Activated T-helper 2 cell treated with anti-CD3 and anti-CD28 coated beads, Interferon-gamma antibody, Interleukin-2, Interleukin-4, amounts not matched to agents 10 μg/mL and 5 μg/mL and 100 μg/mL, durations not matched to agents 14 hours and 24 hours and 36 hours (primary cell): ENCODE measurements at places on chromosomes 2 and 18.

- no peaks in the 10 kb centered on the region for H3K4me1 ChIP-seq
- DNase-seq = no peak
- no peaks in the 10 kb centered on the region for H3K36me3 ChIP-seq
- H3K27me3 ChIP-seq = no peaks in the 10 kb centered on the region
- no peak overlapping the region for H3K4me3 ChIP-seq
Observed at GRCh38 chr18:55910296-55910695, 322.3 kb upstream of the TCF4 start.

GRCh38 chr18:22709288-22710060 lies 223.7 kb upstream of the RBBP8 start:
- no peaks in the 10 kb centered on the region for H3K36me3 ChIP-seq
- H3K27ac ChIP-seq = no peak overlapping the region
- H3K27me3 ChIP-seq = peaks cover 2% of the 10 kb centered on the region
- DNase-seq = no peak

DNA sequence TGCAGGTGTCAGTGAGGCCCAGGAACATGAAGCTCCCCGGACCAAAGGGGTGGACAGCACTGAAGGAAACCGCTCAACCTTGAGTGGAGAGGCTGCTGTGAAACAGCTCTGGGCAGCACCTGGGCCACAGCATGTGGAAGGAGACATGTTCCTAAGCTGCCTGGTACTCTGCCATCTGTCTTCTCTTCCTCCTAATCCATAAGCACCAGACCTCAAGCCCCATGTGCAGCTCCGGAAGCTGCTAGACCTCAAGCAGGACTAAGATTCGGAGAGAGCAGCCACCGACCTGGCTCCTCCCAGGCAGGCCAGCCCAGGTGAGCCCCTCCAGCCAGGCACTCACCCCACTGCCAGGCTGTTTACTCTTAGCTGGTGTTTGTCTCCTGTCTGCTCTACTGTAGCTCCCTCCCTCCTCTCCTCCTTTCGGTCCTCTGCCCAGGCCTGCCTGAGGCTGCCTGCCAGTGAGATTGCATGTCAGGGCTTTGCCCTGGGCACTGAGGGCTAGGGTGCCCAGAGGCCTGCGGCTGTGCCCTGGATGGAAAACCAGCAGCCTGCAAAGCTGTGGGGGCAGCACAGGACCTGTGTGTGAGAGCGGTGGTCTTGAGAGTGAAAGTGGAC lies 53.7 kb downstream of the BCL11A start:
- H3K27me3 ChIP-seq = peaks cover under 1% of the 10 kb centered on the region
- H3K4me1 ChIP-seq = no peaks in the 10 kb centered on the region
- DNase-seq = no peak

- DNase-seq = no peak
- no peak overlapping the region for H3K4me3 ChIP-seq
- H3K27ac ChIP-seq = no peak overlapping the region
- no peaks in the 10 kb centered on the region for H3K36me3 ChIP-seq
Observed at GRCh38 chr2:217370391-217370790, 510.5 kb upstream of the TNP1 start.

GRCh38 chr2:109497463-109497862 lies 116.3 kb downstream of the SEPTIN10 start:
- H3K36me3 ChIP-seq = no peaks in the 10 kb centered on the region
- H3K4me3 ChIP-seq = no peak overlapping the region

GRCh38 chr18:11789716-11790510 lies 61.3 kb upstream of the CHMP1B start:
- no peak overlapping the region for H3K27ac ChIP-seq
- no peak for DNase-seq
- no peak overlapping the region for H3K4me3 ChIP-seq
- H3K36me3 ChIP-seq = no peaks in the 10 kb centered on the region
- H3K4me1 ChIP-seq = no peaks in the 10 kb centered on the region

- no peak for DNase-seq
- no peak overlapping the region for H3K27ac ChIP-seq
- no peak overlapping the region for H3K4me3 ChIP-seq
- H3K27me3 ChIP-seq = peaks cover 2% of the 10 kb centered on the region
Observed at GRCh38 chr2:216388046-216388884, 16.0 kb upstream of the MARCHF4 start.

DNA sequence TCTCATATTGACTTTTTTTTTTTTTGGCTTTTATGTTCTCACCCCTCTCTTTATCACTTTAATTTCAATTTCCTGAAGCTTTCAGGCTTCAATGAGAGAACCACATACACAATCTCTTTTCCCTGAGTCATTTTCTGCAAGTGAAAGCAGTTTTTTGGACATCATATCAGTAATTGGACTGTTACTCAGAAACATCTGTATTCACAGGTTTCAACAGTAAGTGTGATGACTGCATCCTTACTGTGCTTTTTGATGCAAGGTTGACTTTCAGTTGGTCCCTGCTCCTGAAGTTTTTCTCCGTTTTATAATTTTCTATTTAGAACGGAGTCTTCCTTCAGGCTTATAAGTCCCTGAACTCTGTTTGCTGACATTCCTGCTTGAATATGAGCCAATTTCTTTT lies 70.5 kb upstream of the CCBE1 start:
- H3K27ac ChIP-seq = no peak overlapping the region
- H3K36me3 ChIP-seq = no peaks in the 10 kb centered on the region
- H3K4me1 ChIP-seq = no peaks in the 10 kb centered on the region
- no peaks in the 10 kb centered on the region for H3K27me3 ChIP-seq

GRCh38 chr2:238975408-238975807 lies 127.5 kb downstream of the TWIST2 start:
- H3K27me3 ChIP-seq = peaks cover 8% of the 10 kb centered on the region
- no peaks in the 10 kb centered on the region for H3K4me1 ChIP-seq
- no peaks in the 10 kb centered on the region for H3K36me3 ChIP-seq

DNA sequence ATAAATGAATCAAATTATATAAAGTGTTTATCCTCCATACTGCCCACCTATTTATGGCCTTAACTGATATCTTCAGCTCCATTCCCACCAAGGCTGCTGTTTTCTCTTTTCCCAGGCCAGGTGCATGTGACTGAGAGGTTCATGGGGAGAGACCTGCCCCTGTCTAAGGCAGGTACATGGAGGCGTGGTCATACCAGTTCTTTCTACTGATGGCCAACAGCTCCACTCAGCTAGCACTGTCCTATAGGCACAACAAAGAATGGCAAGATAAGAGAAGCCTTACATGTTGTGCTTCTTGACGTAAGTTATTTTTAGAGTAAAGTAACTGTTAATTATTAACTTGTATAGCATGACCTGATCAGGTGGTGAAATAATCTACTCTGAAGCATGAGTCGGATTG lies 16.8 kb downstream of the AKAIN1 start:
- no peaks in the 10 kb centered on the region for H3K4me1 ChIP-seq
- H3K27ac ChIP-seq = no peak overlapping the region
- no peaks in the 10 kb centered on the region for H3K27me3 ChIP-seq
- no peak overlapping the region for H3K4me3 ChIP-seq
- H3K36me3 ChIP-seq = no peaks in the 10 kb centered on the region
- DNase-seq = no peak

- H3K27me3 ChIP-seq = no peaks in the 10 kb centered on the region
- no peak for DNase-seq
- no peak overlapping the region for H3K27ac ChIP-seq
- no peaks in the 10 kb centered on the region for H3K4me1 ChIP-seq
- H3K36me3 ChIP-seq = no peaks in the 10 kb centered on the region
- H3K4me3 ChIP-seq = no peak overlapping the region
Observed at GRCh38 chr2:99942561-99943347, 199.6 kb downstream of the AFF3 start.

- peaks cover 23% of the 10 kb centered on the region for H3K27me3 ChIP-seq
- H3K27ac ChIP-seq = no peak overlapping the region
- H3K4me1 ChIP-seq = peaks cover 21% of the 10 kb centered on the region
- no peak overlapping the region for H3K4me3 ChIP-seq
- DNase-seq = no peak
- no peaks in the 10 kb centered on the region for H3K36me3 ChIP-seq
Observed at GRCh38 chr2:28528206-28528605, 32.3 kb downstream of the PLB1 start.

DNA sequence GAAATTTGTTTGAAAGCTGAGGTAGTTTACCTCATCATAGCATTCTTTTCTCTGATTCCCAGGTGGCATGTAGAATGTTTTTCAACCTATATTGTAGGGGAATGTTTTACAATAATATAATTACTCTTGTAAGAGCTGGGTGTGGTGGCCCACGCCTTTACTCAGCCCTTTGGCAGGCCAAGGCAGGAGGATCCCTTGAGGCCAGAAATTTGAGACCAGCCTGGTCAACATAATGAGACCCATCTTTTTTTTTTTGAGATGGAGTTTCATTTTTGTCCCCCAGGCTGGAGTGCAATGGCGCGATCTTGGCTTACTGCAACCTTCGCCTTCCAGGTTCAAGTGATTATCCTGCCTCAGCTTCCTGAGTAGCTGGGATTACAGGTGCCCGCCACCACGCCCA lies 3.6 kb downstream of the USP39 start:
- peaks cover 14% of the 10 kb centered on the region for H3K4me1 ChIP-seq
- H3K27ac ChIP-seq = no peak overlapping the region
- DNase-seq = no peak
- no peak overlapping the region for H3K4me3 ChIP-seq

- H3K27me3 ChIP-seq = peaks cover 32% of the 10 kb centered on the region
- no peak overlapping the region for H3K4me3 ChIP-seq
- H3K36me3 ChIP-seq = no peaks in the 10 kb centered on the region
- no peak for DNase-seq
Observed at GRCh38 chr2:157508676-157509075, 64.8 kb upstream of the CYTIP start.

DNA sequence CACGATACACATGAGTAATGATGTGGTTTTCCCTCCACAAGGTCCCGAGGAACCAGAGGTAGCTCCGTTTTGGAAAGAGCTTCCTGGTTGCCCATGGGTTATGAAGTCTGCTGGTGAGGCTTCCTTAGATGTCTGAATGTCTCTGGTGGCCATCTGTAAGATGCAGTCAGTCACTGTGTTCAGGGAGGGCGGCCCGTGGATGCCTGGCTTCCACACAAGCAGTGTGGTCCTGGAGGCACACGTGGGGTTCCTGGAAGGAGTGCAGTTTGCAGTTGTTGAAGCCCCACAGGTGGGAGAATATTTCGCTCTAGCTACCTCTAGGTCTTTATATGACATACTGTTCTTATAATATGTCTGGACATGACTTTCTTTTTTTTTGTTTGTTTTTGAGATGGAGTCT lies 209.0 kb downstream of the FAM210A start:
- no peak overlapping the region for H3K27ac ChIP-seq
- H3K4me1 ChIP-seq = peaks cover 8% of the 10 kb centered on the region
- H3K27me3 ChIP-seq = no peaks in the 10 kb centered on the region

DNA sequence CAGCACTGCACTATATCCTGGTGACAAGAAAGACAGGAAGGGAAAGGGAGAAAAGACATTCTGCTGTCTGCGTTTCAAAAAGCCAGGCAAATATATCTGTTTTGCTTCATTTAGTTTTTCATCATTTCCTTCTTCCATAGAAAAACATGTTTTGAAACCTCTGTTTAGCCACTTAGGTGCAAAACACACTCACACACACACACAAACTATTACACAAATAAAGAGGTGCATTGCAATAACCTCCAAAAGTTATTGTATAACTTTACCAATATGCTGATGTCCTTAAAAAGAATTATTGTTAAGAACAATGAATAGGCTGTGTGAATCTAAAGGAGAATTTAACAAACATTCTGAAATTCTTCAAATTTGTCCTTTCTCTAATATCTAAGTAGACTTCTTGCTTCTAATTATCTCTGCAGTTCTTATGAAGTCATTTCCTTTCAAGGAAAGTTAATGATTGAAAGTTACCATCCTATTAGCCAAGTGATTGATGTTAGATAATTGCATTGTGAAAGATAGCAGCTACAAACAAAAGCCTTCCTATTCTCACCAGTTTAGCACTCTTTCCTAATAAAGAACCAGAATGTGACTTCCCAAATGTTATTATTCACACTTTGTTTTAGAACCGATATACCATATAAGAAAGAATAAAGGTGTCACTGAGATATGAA lies 516.7 kb downstream of the KCNJ3 start:
- no peaks in the 10 kb centered on the region for H3K4me1 ChIP-seq
- H3K27ac ChIP-seq = no peak overlapping the region
- no peaks in the 10 kb centered on the region for H3K27me3 ChIP-seq
- no peak for DNase-seq
- no peak overlapping the region for H3K4me3 ChIP-seq
- H3K36me3 ChIP-seq = no peaks in the 10 kb centered on the region

- H3K4me1 ChIP-seq = no peaks in the 10 kb centered on the region
- no peak for DNase-seq
- no peak overlapping the region for H3K27ac ChIP-seq
- no peak overlapping the region for H3K4me3 ChIP-seq
- no peaks in the 10 kb centered on the region for H3K27me3 ChIP-seq
Observed at GRCh38 chr2:92072461-92073035, 2798.7 kb upstream of the TEKT4 start.

DNA sequence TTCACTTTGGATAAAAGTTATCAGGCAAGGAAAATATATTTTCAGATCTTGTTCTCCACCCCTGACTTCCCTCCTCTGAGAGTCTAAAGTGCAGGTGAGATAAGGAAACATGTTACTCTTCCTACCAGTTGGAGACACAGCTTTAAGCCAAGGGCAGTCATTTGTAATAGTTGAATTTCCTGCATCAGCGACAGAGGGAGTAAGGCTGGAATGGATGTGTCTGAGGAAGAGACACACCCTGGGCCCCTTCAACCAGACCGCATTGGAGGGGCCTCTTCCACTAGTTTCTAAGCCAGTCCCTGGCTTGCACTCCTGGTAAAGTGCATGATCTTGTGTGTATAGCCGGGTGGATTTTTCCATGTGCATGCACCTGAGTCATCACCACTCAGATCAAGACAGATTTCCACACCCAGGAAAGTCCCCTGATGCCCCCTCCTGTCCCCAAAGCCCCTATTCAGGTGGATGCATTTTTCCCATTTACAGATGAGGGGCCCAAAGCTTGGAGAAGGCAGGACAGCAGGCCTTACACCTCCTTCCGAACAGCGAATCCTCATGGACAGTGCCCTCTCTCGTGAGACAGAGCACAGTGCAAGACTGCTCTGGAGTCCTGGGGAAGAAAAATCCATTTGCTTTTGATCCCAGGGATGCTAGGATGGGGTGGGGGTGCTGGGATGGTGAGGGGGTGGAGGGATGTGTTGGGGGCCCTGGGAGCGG lies 66.7 kb upstream of the SH3RF3 start:
- H3K27ac ChIP-seq = no peak overlapping the region
- H3K4me1 ChIP-seq = no peaks in the 10 kb centered on the region
- H3K4me3 ChIP-seq = no peak overlapping the region
- H3K36me3 ChIP-seq = no peaks in the 10 kb centered on the region
- DNase-seq = no peak

DNA sequence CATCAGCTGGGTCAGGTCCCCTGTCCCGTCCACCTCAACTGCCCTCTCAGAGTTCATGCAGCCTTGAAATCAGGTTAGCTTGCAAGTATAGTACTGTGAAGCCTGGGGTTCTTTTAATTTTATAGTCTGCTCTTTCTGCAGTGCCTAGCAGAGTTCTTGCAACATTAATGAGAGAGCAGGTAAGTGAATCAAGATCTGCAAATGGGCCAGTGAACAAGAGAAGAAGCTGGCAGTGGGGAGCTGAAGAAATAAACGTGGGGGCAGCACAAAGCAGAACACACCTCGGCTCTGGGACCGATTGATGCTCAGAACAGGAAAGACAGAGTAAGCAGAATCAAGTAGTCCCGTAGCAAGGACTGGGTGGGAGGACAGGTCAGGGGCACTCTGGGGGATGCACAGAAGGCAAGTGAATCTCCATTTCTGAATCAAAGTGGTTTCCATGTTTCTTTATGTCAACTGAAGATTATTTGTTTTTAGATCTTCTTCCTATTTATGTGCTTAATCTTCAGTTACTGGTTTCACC lies 675.5 kb downstream of the RNF144A start:
- no peak overlapping the region for H3K4me3 ChIP-seq
- DNase-seq = no peak
- no peaks in the 10 kb centered on the region for H3K27me3 ChIP-seq
- peaks cover 17% of the 10 kb centered on the region for H3K36me3 ChIP-seq
- H3K27ac ChIP-seq = no peak overlapping the region
